ENCODE measurements at places on chromosomes 4 and X.

DNA sequence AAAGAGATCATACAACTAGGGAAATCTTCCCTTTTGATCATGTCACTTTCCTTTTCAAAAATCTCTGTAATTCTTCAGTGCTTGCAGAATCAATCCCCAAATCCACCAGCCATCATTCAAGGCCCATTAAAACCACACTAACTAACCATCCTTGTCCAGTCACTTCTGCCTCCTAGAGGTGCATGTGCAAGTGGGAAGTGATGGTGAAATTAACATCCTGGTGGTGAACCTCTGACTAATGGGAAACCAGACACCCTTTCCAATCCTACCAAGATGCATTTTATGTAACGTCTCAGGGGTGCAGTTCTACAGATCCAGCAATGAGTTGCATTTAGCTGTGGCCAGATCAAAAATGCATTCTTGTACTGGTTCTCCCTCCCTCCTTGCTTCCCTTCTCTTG lies 341.8 kb downstream of the RAPGEF2 start:
- peak; percentile 11 for DNase-seq

DNA sequence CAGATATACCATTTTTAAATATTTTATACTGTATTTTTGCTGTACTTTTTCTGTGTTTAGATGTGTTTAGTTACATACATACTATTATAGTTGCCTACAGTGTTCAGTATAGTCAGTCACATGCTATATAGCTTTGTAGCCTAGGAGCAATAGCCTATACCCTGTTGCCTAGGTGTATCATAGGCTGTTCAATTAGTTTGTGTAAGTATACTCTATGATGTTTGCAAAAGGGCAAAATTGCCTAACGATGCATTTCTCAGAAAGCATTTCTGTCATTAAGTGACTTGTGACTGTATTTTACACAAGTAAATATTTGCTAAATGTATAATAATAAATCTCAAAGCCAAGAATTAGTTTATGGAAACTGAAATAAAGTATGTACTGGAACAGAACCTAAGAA lies 9.5 kb downstream of the ETFDH start:
- DNase-seq = no peak

- DNase-seq = no peak
These were observed 91.9 kb downstream of the FAM13A start for GRCh38 chr4:88965053-88965452.

- DNase-seq = peak; percentile 54
These were observed 46.2 kb downstream of the GUCY1B1 start for GRCh38 chr4:155805016-155805415.

GRCh38 chr4:2932951-2933565 lies 30.1 kb downstream of the NOP14 start:
- no peak for DNase-seq

- peak; percentile 57 for DNase-seq
These were observed 32.0 kb upstream of the MGST2 start for GRCh38 chr4:139633661-139634060.

DNA sequence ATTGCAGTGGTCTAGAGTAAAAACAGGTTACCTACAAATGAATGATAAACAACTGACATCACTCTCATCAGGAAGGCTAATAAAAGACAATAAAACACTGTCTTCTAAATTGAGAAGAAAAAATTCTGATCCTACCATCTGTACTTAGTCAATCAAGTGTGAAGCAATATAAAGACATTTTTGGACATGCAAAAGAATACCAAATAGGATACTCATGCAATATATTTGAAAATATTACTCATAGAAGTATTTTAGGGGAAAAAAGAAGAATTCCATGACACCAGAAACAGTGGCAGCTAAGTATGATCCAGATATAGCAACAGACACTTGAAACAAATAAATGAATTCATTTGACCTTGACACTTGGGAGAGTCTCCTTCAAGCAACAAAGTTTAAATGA lies 63.8 kb upstream of the FAM120C start:
- no peak for DNase-seq

DNA sequence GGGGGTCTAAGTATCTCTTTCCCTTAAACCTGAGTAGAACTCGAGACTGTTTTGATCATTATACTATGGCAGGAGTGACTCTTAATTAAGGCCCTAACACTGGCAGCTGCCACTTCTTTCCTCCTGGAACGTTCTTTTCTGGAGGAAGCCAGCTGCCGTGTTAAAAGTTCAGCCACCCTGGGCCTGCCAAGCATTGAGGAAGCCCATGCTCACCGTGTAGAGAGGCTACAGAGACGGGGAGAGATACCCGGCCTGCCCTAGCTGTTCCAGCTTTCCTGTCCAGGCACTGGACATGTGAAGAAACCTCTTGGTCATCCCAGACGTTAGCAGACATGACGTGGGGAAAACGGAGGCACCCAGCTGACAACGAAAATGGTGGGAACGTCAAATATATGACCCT lies 274.1 kb downstream of the ARHGAP10 start:
- no peak for DNase-seq

GRCh38 chr4:155047755-155048154 lies 160.7 kb upstream of the NPY2R start:
- DNase-seq = peak; percentile 82

- DNase-seq = no peak
These were observed 208.7 kb downstream of the SOWAHB start for GRCh38 chr4:76689145-76689817.

DNA sequence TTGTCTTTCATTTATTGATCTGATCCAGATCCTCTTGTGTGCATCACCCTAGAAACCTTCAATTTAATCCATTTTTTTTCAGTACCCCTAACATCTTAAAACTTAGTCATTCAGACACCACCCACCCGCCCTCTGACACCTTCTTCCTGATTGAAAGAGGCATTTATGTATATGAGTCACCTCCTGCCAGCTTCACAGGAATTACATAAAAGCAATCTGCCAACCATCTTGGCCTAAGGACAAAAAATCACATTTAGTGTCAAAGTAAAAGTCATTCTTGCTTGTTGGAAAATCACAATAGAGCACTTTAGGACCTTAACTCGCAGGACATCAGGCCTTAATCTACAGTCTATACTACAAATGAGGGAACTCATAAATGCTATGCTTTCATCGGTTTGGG lies 52.1 kb downstream of the NDST3 start:
- peak; percentile 3 for DNase-seq

DNA sequence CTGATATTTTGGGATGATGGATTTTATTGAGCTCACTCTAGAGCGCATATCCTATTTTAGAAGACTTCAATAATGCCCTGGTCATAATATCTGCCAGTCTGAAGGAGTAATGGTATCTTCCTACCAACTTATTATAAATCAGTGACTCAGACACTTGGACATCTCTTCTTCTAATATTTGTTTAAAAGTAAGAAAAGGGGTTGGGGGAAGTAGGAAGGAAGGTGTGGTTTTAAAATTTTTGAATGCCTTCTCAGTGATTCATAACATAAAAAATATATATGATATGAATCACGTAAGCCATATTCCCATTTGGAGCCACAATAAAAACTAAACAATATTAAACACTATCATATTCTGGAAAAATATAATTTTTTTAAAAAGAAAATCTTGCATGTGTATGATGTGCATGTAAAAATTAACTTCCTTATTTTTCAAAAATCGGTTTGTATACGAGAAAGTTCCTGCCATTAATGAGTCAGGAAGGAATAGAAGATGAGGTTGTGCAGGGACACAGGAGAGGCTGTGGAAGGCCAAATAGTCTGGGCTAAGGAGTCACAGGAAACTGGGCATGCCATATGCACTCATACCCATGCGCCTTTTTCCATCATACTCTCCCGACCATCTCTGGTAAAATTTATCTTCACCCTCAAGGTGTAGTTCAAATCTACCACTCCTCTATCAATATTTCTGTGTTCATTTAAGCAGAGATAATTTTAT lies 286.5 kb downstream of the EPHA5 start:
- peak; percentile 27 for DNase-seq

DNA sequence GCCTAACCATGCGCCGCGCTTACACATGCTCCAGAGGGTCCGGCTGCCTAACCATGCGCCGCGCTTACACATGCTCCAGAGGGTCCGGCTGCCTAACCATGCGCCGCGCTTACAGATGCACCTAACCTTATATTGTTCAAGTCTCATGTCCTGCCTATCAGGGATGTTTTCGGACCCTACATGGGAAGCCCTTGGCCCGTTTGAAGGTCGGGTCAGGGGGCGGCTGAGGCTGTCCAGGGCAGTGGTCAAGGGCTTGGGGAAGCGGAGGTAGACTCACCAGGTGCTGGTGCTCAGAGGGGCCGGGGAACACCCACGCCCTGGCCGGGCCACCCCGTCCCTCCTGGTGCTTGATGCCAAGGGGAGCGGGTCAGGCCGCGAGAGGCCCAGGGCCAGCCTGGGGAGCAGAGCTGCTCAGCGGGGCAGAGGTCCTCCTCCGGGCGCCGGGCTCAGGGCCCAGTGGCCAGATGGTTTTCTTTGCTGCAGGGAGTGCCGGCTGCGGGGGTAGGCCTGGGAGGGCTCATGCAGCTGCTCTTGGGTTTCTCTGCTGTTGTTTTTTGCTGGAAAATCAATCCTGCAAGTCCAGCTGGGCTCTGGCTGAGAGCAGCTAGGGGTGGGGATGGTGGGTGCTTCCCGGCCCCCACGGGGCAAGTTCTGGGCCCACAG lies 35.4 kb upstream of the SPON2 start:
- DNase-seq = peak; percentile 82

GRCh38 chr4:82891707-82892466 lies 934 bp upstream of the SEC31A start:
- peak; percentile 45 for DNase-seq

DNA sequence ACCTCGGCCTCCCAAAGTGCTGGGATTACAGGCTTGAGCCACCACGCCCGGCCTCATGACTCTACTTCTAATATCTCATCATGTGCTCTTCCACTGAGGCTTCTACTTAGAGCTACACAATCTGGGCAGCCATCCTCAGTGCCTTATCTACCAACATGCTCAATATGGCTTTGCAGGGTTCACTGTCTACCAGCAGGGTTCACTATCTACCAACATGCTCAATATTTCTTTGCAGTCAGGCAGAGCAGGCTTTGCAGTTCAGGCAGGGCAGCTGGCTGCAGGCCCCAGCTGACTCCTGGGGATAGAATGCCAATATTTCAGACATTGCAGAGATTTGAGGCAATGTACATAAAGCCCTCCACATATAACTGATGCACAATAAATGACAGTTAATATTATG lies 47.5 kb downstream of the PKD2 start:
- peak; percentile 69 for DNase-seq

DNA sequence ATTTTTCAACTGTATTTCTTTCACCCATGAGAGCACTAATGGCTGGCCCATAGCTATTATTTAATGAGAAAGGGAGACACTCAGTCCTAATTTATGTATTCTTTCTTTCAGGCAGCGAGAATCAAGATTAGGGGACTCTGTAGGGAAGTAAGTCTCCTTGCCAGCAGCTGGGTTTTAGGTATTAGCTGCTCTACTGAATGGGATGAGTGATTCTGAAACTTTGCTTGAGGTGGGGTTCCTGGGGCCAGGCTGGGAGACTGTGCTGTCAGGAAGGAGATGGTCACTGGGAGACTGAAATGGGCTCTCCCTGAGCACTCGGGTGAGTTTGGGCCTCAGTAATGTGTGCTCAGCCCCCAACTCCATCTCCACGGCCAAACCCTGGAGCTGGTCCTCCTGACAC lies 78.7 kb downstream of the LNX1 start:
- no peak for DNase-seq

- DNase-seq = no peak
These were observed 85.1 kb upstream of the LCORL start for GRCh38 chr4:18106620-18107019.

DNA sequence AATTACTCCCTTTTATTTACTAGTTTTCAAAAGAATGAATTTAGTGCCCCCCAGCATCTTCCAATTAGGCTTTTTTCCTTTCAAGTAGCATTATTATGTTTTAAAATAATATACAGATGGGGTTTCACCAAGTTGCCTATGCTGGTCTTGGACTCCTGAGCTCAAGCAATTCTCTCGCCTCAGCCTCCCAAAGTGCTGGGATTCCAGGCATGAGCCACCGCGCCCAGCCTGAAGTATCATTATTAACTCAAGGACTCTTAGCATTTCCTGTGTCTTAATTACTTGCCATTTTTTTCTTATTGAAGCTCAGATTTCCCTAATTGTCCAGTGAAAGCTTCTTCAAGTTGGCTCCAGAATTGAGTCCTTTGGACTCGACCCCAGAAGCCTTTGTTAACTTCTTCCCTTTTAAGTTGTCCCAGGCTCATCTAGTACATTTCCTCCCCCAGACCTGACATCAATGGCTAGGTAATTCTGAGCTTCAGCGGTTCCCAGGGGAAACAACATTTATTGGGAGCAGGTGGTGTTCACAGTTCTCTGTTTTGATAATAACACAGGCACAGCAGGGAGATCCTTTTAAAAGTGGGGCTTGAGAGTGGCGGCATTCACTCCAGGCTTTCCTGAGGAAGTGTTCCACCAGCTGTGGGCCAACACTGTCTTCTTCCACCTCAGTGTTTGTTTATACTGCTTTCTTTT lies 10.0 kb downstream of the SAT1 start:
- no peak for DNase-seq

Data from fibroblast of the aortic adventitia (primary cell).